ENCODE measurements at places on chromosomes 3 and 15.

DNA sequence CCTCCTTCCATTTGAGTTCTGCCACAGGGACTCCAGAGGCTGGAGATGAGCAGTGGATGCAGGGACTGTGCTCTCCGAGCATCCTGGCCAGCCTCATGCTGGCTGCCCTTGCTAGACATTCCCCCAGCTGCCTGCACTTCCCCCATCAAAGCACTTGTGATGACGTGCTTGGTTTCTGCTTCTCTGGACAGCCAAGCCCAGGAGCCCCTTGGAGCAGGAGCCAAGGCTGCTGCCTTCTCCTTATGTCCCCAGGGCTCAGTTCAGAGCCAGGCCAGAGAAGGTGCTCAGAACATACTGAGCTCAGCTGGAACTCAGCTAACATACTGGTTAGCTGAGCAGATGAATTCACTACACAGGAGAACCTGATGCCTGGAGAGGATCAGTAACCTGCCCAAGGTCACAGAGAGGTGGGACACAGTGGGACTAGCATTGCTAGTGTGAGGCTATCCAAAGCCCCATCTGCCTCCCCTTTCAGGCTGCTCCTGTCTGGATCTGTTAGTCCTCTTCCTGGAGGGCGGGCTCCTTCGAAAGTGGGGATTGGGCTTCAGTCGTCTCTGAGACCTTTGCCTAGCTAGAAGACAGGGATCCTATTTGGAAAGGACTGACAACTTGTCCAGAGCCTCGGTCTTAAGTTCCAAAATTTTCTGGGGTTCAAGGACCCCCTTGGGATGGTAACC, 4.3 kb downstream of the PCBP4 start:
- no peak for DNase-seq

DNA sequence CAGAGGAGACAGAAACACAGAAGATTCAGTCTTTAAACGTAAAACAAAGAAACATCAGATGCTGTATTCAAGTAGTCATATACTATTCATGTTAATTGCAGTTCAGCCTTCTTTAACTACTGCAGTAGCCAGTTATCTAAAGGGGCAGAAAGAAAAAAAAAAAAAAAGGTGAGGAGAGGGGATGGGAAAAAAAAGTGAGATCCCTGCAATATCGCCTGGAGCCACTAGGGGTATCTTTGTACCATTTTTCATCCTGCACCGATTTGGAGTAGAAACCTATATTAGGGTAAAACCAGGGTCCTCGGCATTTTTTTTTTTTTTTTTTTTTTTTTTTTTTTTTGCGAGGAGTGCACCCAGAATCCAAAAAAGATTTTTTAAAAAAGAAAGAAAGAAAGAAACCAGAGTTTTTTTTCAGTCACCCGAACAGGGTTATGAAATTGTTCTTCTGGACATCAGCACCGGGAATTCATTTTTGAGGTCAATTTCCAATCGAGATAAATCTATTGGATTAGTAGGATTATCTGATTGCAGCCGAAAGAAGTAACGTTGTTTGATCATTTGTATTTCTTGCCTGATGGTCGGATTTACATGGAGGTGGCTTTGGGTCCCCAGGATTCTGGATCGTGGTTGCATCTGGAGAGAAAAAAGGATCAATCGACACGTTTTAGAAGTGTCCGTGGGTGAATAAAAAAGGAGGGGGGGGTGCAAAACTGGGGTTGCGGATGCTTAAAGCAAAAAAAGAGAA, 186.7 kb downstream of the NLGN1 start:
- DNase-seq = no peak

- no peak for DNase-seq
Observed at GRCh38 chr15:29765898-29766527, 56.3 kb downstream of the TJP1 start.

- DNase-seq = no peak
Observed at GRCh38 chr3:153400641-153401040, 238.6 kb downstream of the RAP2B start.

DNA sequence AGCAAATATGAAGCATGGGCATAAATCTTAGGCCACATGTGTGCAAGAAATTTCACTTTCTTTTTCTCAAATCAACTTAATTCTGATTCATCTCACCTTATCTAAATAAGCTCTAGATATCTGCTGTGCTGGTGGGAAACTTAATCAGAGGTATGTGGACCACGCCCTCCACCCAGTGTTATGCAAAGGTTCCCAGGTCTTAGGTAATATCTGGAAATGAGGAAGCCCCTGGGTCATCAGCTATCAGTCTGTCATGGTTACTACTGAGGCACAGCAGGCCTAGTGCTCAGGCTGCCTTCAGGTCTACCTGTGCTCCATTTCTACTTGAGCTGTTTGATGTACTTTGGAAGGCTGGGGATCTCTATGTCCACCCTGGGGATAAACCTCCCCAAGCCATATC, 134.4 kb upstream of the KCNH8 start:
- no peak for DNase-seq
